ENCODE measurements at places on chromosomes 11 and 22. TPM values are rescaled to one million over a fixed set of nuclear protein-coding genes. Genes with fewer than 3 reads are reported as not detected.

DNA sequence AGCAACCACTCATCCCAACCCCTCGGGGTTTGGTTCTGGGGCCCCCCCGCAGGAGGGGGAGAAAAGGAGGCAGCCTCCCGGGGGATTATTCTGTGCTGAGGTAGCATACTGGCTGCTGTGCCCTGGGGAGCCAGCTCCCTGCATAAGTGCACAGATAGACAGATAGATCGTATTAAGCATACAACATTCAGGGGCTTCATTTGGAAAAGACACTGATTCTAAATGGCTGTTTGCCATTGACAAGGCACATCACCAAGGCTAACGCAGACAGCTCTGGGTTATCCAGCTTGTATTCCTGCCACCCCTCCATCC, 547.9 kb downstream of the BUD13 start:
- no peak for DNase-seq

DNA sequence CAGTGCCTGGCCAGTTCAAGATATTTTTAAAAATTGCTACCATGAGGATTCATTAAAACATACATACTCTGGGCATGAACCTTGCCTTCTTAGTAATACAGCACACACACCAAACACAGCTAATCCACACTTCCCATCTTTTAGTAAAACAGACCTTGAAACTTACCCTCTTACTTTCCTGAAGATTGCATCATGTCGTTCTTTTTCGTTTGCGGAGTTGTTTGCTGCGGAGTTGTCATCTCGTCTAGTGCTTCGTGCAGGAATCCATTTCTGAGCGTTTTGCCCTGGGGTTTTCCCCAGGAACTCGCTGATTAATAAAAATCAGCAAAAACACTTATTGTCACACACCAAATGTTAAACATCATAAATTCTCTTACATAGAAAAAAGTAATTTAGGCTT, 3.0 kb downstream of the EIF4G2 start:
- no peak for DNase-seq

DNA sequence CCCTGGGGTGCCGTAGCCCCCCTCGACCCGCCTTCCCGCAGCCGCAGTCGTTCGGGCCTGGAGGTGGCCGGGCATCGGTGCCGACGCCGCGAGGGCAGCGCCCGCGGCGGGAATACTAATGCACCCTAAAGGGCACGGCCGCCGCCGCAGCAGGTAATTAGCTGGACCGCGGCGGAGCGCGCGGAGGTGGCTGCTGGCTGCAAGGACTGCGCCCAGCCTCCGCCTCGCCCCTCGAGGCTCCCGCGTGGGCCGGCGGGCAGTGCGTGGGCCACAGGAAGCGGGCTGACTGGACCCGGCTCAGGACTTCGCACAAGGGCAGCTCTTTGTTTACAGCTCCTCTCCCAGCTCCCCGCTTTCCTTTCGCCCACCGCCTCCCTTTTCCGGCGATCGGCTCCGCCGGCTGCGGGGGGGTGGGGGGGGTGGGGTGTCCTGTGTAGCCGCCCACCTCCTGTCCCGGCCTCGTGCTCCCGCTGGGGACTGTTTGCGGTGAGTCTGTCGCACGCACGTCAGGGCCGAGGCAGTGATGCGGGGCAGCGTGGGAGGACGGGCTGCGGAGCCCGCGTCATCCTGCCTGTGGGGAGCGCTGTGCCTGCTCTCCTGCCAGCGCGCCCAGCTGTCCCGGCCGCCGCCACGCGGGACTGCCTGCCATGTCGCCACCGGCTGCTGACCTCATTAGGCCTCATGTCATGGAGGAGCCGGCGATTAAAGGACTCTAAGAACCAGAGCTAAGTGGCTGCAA, 53.2 kb downstream of the GRIK4 start:
- peak; percentile 71 for DNase-seq

DNA sequence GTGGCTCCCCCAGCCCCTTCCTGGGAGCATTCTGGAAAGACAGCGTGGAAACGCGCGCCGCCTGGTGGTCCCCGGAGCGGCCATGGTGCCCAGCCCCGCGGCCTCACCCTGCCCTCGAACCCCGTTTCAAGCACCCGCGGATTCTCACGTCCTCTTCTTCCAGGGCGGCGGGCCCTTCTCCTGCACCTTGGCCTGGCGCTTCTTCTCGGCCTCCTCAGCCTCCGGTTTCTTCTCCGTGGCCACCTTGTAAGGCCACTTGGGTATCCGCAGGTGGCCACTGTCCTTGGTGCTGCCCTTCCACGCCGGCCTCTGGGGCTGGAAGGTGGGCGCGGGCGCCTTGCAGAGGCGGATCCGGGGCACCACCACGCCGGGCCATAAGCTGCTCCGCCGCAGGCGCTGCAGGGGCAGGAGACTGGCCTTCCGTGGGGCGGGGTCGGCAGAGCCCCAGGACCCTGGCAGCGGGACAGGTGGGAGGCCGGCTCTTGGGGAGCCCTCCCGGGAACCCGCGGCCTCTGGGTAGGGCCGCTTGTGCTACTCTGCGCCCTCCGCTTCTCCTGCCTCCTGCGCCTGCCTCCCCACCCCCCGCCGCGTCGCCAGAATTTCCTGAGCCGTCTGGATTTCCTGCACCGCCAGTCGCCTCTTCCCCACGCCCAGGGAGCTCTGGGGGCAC, 83.4 kb downstream of the TRIM51G start:
- no peak for DNase-seq

DNA sequence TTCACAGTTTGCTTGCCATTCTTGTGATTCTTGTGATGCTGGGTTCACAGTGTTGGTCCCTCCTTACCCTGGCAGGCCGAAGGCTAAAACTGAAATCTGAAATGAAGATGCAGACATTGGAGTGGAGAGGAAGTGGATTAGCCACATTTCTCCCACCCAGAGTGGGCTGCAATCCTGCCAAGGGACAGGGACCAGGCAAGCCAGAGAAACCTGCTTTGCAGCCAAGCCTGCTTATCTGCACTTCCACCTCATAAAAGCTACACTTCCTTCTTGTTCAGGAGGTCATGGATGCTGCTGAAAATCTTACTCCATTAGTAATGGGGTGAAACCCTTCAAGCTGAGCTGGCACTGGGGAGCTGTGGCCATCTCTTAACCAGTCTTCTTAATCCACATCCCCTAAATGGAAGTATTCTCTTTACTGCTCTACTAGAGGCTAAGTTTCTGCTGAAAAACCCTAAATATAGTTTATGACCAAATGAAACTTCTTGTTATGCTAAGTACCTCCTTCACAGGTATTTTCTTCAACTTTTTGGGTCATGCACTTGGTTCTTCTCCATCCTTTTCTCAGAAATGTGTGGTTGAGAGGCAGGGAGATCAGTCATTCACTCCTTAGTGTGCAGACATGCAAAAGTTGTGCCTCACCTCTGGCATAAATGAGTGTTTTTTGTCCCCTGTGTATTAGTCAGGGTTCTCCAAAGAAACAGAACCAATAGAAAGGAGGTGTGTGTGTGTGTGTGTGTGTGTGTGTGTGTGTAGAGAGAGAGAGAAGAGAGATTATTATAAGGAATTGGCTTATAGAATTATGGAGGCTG, 133.9 kb upstream of the BMAL1 start:
- no peak for DNase-seq

DNA sequence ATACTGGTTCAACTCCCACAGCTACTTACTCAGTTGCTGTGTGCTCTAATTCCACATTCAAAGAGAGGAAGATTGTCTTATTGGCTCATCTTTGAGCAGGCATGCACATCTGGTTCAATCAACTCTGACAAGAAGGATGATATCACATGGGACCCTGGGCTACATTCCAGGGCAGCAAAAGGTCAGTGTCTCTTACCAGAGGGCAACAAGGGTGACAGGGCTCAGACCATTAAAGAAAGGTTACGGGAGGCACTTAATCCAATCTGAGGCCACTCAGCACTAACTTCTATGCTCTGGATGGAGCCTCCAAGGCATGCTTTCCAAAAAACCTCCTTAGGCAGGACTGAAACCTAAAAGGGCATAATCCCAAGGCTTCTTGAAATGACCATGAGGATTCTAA, 549.4 kb upstream of the API5 start:
- no peak for DNase-seq

DNA sequence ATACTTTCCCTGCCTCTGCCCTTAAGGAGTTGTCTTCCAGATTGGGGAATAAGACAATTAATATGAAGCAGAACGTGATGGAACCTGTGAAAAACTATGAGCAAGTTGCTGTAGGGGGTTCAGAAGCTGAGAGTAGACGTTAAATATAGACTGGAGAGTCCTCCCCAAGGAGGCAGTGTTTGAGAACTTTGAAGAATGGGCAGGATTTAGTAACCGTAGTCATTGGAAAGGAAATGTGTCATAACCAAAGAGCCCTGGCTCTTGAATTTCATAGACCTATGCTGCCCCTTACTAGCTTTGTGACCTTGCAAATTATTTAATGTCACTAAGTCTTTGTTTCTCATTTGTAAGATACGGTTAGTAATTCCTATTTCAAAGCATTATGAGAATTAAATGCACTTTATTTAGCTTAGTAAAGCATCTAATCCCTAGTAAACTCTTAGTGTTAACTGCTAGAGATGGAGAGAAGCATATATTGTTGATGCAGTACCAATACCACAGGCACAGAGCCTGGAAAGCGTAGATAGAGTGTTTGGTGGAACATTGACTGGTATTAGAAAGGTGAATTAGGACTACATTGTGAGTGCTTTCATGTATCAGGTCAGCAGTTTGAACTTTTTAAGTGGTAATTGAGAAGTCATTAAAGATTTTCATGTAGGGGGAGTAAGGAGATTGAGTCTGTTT, 54.1 kb downstream of the MCAM start:
- peak; percentile 15 for DNase-seq

DNA sequence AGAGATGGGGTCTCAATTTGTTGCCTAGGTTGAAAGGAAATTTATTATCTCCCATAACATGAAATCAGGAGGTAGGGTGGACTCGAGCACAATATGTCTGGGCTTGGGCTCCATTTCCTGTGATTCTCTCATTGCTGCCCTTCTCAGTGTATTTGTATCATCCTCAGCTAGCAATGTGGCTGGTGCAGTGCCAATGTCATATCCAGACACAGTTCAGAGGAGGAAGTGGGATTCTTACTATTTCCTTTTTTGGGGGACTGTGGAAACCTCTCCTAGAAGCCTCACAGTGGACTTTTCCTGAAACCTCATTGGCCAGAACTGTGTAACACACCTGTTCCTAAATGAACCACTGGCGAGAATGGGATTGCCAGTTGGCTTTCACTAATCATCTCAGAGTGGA, 21.0 kb upstream of the SWAP70 start:
- DNase-seq, result no peak

PATE2 gene
- not detected for total RNA-seq

HOATZ gene
- total RNA-seq, result not detected

OMP gene
- not detected for total RNA-seq

ESAM gene
- total RNA-seq, result 0.60 TPM
